ENCODE measurements at places on chromosomes 6 and 20.

- DNase-seq: no peak
Measured at GRCh38 chr6:159577564-159577963, 115.5 kb downstream of the SOD2 start.

- no peak for DNase-seq
Measured at GRCh38 chr6:18579869-18580268, 192.7 kb downstream of the RNF144B start.

DNA sequence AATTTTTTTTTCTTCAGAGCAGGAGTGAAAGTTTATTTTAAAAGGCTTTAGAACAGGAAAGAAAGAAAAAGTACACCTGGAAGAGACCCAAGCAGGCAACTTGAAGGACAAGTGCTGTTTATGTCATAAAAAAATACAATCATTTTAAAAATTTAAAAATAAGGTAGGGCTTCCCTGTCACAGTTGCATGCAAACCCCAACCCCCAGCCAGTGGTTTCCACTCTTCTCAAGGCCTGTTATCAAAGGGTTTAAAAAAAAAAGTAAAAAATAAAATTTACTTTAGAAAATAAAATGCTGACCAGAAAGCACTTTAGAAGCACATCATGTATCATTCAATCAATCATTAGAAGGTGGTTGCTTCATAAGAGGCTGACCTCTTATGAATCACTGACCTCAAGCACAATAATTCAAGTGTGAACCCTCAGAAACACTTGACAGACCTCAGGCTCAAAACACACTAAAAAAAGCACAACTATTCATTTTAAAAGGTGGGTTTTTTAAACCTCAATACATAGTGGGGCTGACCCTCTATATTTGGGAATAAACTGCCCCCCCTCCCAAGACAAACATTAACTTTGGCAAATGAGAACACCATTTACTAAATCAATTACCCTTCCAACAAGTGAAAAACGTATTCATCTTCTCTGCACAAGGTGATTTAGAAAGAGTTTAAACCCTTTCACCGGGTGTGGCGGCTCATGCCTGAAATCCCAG lies 15.6 kb downstream of the ILRUN start:
- no peak for DNase-seq

DNA sequence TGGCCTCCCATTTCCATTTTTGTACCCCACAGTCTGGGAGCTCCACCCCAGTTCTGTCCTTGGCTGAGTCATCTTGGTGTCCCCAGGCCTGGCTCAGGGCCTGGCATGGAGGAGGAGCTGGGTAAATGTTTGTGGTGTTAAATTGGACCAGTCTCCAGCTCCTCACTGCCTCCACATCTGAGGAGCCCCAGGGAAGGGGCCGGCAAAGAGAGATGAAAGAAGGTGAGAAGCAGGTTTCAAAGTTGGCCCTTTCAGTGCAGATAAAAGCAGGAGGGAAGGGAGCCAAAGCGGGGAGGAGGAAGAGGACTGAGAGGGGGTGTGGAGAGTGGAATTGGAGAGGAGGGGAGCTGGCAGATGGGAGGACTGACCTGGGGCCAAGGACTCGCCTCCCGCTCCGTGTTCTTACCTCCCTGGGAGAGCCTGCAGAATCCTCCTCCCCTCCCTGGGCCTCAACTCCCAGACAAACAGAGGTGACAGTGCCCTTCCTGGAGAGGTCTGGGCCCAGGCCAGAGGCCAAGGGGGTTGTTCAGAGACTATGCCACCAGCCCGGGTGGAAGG lies 89.0 kb downstream of the CD40 start:
- DNase-seq: no peak

GRCh38 chr6:43829470-43829869 lies 59.5 kb downstream of the VEGFA start:
- no peak for DNase-seq

GRCh38 chr20:59087829-59088433 lies 45.3 kb upstream of the PRELID3B start:
- DNase-seq: peak; percentile 71

- DNase-seq: no peak
Measured at GRCh38 chr20:48432494-48432832, 395.3 kb downstream of the PREX1 start.

- DNase-seq: no peak
Measured at GRCh38 chr6:105871542-105871941, 214.6 kb upstream of the PRDM1 start.

- DNase-seq: no peak
Measured at GRCh38 chr20:45346851-45347250, 1.4 kb downstream of the SDC4 start.

DNA sequence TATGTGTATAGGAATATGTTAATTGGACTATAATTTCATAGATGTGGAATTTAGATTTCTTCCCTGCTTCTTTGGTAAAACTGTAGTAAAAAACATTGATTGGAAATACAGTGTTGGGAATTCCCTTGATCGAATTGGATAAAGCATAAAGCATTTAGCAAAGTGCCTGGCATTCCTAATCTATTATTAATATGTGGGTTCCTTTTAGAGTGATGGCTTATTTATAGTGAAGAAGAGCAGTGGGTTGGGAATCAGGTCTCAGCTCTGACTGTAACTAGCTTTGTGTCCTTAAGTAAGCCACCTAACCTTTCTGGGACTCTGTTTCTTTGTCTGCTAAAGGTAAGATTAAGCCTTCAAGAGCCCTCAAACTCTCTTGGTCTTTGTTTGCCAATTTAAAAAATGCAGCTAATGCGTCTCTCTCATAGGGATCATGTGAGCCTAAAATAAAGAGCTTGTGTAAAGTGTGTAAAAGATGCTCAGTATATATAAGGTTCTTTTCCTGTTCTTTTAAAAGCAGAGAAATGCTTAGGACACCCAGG lies 53.3 kb downstream of the KCNS1 start:
- no peak for DNase-seq

DNA sequence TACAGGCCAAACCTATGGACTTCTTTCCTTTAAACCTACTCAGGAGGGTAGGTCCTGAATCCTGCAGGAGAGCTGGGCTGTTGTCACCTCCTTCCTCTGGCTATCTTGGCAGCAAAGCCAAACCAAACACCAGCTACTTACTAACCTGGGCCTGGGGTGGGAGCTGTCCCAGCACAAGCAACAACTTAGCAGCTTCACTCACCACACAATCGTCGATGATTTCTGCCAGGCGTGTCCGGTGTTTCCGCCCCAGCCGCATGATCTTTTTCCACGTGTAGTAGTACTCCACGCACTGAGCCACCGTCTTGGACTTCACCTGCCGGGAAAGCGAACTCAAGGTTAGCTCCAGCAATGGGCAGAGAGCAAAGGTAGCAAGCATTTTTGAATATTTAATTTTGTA lies 25.4 kb upstream of the MRPS10 start:
- DNase-seq: no peak

DNA sequence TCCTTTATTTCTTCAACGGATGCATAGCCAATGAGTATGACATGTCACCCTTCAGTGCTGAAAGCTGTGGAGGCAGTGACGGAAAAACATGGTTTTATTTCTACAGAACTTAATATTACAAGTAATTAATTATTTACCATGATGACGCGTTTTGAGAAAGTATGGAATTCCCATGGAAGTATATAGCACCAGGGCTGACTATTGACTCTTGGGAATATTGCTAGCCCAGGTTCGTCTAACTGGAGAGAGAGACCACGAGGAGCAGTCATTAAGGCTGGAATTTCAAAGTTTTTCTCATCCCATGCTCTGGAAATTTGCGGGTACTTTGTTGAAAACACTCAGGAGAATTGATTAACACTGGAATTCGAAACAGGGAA lies 155.2 kb upstream of the PRSS16 start:
- DNase-seq: no peak

- DNase-seq: no peak
Measured at GRCh38 chr6:74167511-74167910, 471.5 kb downstream of the CD109 start.

DNA sequence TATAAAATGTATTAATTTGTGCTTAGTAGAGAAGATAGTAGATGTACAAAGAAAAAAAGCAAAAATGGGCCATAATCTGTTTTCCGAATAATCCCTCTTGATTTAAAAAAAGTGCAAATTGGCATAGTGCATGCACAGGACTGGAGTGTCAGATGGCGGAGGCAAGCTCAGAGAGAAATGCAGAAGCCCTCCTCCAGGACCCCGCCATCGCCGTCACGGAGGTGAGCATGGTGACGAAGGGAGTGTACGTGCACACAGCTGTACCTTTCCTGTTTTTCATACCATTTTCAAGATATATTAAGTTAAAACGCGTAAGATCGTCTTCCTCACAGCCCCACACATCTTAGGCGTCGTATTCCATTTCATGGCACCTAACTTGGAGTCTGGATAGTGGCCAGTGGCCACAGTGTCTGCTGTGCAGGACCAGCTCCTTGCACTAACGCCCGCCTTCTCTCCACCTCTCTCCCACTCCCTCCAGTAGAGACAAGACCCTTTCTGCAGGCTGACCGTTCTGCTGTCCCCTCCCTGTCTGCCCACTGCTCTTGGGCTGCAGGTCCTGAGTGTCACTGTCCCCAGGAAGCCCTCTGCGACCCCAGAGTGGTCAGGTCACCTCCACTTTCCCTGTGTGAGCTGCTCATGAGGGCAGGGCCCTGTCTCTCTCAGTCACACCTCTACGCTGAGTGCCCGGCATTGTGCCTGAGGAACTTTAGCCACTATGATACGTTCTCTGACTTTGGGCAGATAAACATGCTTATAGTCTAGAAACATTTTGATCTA lies 9.8 kb downstream of the DUSP22 start:
- DNase-seq: no peak

- no peak for DNase-seq
Measured at GRCh38 chr6:25874822-25875562, 949 bp upstream of the SLC17A3 start.

Measured in activated T-helper 1 cell treated with Interleukin-2 at 50 U/mL for 16 hours (primary cell).